Heart right ventricle (tissue), 16 donors: ENCODE measurements at places on chromosomes 11 and 22. TPM values are rescaled to one million over a fixed set of nuclear protein-coding genes. Genes with fewer than 3 reads are reported as not detected.

DNA sequence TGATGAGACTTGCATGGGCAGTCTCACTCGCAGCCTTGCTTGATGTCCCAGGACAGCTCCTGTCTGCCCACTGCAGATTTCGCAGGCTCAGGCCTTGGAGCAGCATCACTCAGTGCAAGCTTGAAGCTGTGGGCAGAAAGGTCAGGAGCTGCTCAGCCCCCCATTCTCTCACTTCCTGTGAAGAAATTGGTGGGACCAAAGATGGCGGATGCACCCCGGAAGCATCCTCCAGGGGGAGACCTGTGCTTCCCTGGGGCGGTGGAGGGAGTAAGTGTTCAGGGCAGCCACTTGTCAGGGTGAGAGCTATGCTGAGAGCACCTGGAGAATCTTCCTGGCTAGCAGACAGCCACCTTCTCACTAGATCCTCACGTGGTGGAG is 11.3 kb downstream of the PLAAT2 start:
- DNase-seq = no peak

SERPIND1 gene
- 0.07 TPM for polyA plus RNA-seq

DNA sequence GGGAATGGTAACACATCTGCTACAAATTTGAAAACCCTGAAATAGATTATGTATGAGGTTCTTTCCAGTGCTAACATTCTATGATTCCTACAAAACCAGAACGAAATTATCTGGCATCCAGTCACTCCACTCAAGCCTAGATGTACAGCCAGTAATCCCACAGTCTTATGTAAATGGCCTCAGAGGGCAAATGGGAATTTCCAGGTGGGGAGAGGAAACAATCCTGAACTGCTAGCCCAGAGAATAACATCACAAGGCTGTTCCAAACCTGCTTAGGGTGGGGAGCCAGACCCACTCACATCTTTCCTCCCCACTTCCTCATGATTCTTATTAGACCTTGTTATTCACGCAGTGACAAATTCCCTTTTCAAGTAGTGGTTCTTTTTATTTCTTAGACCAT is 3.5 kb downstream of the FIBIN start:
- DNase-seq = no peak

RAB39A gene
- not detected for polyA plus RNA-seq

CCDC134 gene
- polyA plus RNA-seq = 1.2 TPM
